Activated T-helper 1 cell treated with Interleukin-2 at 50 U/mL for 16 hours (primary cell): ENCODE measurements at places on chromosomes 2 and 18.

GRCh38 chr2:150135223-150135883, 352.1 kb downstream of the RND3 start:
- no peak for DNase-seq

GRCh38 chr18:44186001-44186400, 494.7 kb upstream of the SETBP1 start:
- DNase-seq = no peak

DNA sequence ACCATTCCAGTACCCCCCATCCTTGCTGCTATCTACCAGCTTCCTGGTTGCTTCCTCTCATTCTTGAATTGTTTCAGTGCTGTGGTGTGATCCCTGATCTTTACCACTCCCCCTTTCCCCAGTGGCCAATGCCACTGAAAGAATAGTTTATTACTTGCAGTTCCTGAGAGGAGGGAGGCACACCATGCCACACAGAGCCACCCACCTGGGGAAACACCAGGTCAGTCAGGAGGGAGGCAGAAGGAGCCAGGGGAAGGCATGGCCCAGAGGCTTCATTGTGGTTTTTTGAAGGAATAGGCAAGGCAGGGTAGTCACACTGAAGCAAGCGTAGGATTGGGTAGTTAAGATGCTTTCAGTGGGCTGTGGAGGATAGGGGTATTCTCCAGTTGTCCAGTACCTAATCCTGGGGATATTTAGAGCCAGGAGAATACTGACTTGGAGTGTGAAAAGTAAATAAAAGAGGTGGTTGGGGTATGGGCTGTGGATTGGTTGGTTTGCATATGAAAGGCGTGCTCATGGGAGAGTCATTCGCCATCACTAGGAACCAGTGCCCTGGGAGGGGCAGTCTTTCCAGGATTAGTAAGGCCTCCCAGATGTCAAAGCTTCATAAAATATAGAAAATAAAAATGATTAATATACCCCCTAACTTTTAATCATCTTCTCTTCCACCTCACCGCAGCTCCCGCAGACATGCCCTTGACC, 6.7 kb upstream of the TMEM177 start:
- DNase-seq = no peak

GRCh38 chr2:63827749-63828148, 13.9 kb upstream of the UGP2 start:
- no peak for DNase-seq

GRCh38 chr18:12282442-12283039, 25.5 kb upstream of the TUBB6 start:
- DNase-seq = no peak

DNA sequence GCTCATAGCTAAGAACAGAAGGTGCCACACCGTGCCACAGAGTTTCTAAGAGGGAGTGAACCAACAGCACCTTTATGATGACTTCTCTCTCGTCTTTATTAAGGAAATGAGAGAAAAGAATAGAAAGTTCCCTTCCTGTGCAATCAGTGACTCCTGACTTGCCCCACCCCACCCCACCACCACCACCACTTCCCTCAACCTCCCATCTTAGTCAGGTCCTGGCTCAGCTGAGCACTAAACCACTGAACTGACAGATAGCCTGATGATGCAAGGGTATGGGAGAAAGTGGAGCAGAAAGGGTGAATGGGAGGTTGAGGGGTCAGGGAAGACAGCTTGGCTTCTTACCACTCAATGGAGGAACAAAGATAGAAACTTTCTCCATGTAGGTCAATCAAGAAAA, 75.2 kb upstream of the RMDN2 start:
- DNase-seq = no peak

DNA sequence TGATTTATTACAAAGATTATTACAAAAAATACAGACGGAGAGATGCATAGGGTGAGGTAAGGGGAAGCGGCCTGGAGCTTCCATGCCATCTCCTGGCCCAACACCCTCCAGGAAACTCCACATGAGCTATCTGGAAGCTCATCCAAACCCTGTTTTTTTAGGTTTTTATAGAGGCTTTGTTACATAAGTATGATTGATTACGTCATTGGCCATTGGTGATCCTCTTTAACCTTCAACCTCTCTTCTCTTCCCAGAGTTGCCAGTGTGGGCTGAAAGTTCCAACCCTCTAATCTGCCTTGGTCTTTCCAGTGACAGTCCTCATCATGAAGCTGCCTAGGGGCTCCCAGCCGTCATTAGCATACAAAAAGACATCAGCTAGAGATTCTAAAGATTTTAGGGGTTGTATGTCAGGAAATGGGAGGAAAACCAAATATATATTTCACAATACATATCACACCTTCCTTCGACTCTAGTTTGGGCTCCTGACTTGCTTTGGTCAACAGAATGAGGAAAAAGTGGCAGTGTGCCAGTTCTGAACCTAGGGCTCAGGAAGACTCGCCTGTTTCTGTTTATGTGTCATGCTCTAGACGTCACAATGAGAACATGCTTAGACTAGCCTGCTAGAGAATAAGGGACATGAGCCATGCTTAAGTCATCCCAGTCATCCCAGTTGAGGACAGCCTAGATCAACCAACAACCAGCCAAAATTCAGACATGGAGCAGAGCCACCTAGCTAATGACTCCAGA, 54.1 kb downstream of the ETAA1 start:
- no peak for DNase-seq

- no peak for DNase-seq
Observed at GRCh38 chr2:239876271-239876947, 148.7 kb downstream of the NDUFA10 start.

DNA sequence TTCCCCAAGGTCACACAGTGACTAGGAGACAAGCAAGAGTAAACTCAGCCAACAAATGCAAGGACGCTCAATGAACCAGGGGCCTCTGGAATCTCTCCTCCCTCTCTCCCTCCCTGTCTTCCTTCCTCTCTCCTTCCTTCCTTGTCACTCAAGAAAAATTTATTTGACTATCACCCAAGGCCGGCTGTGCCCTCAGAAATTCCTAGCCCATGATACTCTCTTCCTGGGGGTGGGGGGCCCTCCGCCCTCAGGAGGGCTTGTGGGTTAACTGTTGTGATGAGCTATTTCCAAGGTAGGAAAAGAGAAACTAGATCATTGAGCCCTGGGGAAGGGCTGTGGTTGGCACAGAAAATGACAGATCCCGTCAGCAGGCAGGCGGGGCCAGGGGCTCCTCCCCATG, 21.7 kb downstream of the INHBB start:
- DNase-seq = no peak

- no peak for DNase-seq
Observed at GRCh38 chr18:48988508-48989303, 37.9 kb upstream of the SMAD7 start.
